ENCODE measurements at places on chromosomes 7 and 10.

DNA sequence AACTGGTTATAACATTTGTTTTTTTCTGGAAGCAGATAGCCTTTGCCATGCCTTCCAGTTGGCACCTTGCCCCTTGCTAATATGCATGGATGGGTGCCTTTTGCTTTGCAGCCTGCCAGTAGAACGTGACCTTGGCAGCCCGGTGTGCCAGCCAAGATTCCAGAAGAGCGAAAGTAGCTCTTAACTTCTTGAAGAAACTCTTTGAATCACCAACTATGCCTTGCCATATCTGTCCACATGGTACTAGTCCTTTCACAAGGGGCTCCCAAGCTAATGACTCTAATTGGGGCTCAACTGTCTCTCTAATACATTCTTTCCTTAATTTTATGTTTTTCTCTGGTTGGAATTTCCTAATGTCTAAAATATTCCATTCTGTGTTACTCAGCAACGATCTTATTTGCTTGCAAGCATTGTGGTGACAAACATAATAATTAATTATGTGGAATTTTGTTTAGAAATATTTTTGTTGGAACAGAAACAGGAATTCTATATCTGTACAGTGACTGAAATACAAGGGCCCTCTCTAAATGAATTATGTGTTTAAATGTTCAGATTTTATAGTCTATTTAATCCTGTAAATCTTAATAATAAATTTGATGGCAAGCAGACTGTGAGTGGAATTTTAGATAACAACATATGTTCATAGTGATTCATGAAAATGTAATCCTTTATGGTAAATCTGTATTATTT lies 45.8 kb downstream of the HDAC9 start:
- DNase-seq, result no peak

GRCh38 chr10:98249134-98249533 lies 18.9 kb downstream of the LOXL4 start:
- no peak for DNase-seq

DNA sequence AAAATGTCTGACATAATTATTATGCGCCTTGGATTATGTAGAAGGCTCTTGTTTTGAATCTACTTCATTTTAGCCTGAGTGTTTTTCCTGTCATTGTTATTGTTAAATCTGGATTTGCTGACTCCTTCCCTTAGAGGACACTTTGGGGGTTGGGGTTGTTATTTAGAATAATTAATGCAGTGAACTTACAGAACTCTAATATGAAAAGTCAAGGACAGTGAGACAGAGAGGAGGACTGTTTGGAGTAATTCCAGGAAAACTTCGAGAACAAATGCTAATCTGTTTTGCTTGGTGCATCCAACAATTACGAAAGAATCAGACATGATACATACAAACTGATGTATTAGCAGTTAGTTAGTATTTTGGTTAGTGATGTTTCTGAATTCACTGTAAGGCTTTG lies 146.1 kb downstream of the ABCA13 start:
- no peak for DNase-seq

GRCh38 chr7:50497068-50497642 lies 47.0 kb upstream of the FIGNL1 start:
- DNase-seq, result no peak

DNA sequence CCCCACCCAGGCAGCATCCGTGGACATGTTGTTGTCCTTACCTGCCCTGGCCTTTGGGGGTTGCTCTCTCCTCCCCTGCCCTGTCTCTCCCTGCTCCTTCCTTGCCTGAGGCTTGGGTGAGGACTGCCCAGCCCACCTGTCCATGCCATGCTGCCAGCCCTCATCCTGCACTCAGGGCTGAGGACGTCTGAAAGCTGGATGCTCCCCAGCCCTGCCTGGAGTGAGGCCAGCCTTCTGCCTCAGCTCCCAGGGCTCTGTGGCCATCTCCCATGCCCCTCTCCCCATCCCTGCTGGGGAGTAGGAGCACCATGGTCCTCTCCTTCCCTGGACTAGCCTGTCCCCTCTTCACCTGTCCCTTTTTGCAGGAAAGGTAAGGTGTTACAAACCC lies 68.4 kb downstream of the RAMP3 start:
- DNase-seq, result no peak

GRCh38 chr7:73960548-73960947 lies 67.4 kb upstream of the ELN start:
- DNase-seq, result no peak

DNA sequence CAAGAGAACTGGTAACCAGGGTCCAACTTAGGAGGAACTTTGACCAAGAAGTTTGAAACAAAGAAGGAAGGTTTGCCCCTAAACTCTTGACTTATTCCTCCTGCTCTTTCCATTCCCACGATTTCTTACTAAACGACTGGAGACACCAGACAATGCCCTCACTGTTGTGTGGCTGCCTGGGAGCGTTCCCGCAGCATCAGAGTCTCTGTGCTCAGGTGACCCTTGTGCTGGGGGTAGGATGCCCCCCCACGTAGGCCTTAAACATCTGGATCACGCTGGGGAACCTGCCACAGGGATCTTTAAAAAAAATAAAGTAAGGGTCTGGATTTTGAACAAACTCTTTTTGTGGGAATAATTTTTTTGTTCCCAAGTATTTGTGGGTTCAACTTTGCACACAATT lies 30.1 kb upstream of the CTBP2 start:
- DNase-seq, result no peak
